ENCODE measurements at places on chromosomes 5 and 9.

- DNase-seq = peak; percentile 45
Observed at GRCh38 chr5:395921-396530, 47.0 kb upstream of the EXOC3 start.

GRCh38 chr5:39670391-39670790 is 245.6 kb upstream of the DAB2 start:
- no peak for DNase-seq

- DNase-seq = no peak
Observed at GRCh38 chr5:77892061-77893010, 116.2 kb upstream of the TBCA start.

DNA sequence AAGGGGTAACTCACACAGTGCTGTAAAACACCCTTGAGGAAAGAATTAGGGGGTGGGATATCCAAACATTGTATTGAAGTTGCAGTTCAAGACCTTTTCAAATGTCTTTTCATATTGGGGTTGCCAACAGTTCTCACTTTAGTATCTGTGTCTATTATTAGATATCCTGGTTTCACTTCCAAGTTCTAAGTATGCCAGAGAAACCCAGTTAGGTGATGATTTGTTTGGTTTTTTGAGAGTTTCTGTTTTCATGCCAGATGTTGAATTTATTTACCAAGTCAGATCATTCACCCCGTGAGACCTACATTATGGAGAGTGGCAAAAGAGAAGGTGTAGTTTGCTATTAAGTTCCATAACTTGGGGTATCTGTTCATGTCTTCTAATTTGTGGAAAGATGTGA is 64.5 kb downstream of the C9orf152 start:
- no peak for DNase-seq

GRCh38 chr5:43041669-43042175 is 1.6 kb upstream of the ANXA2R start:
- DNase-seq = no peak

- DNase-seq = no peak
Observed at GRCh38 chr9:123657099-123657498, 272.8 kb downstream of the DENND1A start.
